ENCODE measurements at places on chromosomes 11 and 22.

DNA sequence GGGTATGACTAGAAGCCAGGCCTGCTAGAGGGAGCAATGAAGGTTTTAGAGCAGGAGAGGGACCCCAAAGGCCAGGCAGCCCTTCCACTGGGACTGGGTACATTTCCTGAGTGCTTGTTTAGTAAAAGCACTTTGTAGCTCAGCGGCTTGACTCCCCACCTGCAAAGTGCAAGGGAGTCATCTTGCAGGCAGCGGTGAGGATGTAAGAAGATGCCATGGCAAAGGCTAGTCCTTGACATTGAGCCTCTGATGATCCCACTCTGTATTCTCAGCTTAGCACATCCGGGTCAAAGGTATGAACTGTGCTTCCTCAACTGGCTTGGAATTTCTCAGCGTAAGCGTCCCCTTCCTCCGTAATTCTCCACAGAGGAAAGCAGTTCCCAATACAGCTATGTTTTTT is 3.1 kb upstream of the UBE2L3 start:
- DNase-seq: no peak

DNA sequence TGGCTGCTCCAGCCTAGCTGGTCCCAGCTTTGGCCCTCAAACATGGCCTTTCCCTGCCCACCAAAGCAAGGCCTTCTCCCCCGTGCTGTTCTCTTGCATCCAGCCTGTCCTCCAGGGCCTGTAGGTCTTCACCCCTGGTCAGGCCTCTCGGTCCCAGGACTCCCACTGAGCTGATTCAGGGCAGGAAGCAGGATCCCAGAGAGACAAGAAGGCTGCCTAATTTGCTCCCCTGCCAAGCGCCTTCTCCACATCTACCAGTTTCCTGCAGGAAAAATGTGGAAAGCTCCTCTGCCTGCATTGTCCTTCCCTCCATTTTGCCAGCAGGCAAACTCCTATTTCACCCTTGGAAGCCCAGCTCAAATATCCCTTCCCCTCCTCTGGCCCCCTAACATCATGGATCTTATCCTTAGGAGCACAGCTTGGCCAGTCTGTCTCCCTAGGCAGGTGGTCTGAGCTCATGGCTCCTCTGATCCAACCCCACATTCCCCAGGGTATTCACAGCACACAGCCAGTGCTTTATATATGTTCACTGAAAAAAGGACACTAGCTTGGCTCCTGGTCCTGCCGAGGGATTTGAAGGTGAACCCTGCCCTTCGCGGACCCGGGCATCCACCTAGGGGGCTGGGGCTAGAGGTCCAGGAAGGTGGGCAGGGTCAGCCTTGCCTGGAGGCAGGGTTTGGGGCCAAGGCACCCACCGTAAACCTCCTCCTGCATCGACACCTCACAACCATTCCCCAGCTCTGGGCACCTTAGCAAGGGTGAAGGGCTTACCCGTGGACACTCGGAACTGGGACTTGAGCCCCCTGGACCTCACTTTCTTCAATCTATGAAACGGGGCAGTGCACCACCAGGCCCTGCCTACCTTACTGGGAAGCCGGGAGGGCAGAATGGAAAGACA is 968 bp downstream of the RHBDD3 start:
- DNase-seq: peak; percentile 14

- peak; percentile 51 for DNase-seq
Observed at GRCh38 chr22:42648368-42649245, 585 bp downstream of the CYB5R3 start.

DNA sequence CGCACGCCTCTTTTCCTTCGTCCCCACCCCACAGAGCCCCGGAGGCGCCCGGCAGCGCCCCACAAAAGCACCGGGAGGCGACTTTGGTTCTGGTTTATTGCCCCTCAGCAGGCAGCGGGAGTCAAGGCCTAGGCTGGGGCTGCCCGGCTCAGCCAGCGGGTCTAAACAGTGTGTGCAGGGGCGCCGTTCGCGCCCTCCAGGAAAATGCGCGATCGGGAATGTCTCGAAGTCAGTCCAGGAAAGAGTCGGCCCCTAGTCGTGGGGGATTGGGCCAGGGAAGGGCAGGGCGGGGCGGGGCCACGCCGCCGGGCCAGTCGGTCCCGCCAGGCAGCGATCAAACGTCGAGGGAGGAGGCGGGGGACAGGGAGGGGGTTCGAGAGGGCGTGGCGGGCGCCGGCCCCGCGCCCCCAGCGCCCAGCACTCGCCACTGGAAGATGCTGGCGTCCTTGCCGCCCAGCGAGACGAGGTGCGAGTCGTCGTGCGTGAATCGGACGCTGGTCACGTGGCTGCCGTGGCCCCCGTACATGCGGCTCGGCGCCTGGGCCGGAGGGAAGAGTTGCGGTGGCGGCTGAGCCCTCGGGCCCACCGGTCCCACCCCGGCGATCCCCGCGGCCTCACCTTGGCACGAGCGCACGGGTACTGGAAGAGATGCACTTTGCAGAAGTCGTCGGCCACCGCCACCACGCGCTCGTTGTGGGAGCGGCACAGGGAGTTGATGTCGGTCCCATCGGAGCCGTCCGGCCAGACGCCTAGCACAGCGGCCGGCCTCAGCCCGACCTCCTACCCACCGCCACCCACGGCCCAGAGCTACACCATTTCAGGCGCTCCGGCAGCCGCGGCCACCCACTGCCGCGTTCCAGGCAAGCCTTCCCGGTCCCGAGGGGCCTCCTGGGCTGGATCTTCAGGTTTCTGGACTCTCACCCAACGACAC is 741 bp upstream of the MTA2 start:
- DNase-seq: peak; percentile 69

- no peak for DNase-seq
Observed at GRCh38 chr11:104098132-104098531, 61.7 kb downstream of the DDI1 start.

GRCh38 chr11:85697747-85698146 is 11.8 kb upstream of the CCDC89 start:
- no peak for DNase-seq

- no peak for DNase-seq
Observed at GRCh38 chr11:77205467-77206263, 77.6 kb downstream of the MYO7A start.

- DNase-seq: peak; percentile 20
Observed at GRCh38 chr11:3914805-3915204, 59.3 kb downstream of the STIM1 start.

DNA sequence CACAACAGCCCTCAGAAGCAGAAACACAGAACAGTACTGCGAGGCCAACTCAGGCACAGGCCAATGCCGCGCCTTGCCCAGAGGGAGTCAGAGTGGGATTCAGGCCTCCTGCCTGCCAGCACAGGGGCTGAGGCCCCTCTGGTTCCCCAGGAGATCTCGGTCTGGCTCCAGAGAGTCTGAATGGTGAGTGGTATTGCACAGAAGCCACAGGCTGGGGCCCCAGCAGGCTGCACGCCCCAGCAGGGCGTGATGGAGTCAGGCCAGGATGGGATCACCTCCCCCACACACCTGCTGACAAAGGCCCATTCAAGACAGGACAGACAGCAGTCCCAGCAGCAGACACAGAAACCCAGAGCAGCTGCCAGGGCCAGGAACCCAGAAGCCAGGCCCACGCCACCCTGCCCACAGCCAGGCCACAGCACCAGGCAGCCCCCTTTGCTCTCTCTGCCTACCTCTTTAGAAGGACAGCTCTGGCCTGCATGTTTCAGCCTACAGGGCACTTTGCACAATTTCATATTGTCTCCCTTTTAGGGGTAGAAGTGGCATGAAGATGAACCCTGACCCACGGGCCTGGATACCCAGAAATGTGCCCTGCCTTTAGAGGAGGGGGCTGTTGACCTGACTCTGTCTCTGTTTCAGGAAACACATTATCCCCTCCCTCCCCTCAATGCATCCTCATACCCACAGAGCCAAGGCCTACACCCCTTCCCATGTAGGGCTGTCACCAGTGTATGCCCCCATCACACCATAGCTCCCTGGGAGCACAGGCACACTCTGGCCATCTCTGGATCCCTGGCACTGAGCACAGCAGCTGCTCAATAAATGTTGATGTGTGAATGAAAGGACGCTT is 6.1 kb downstream of the FXYD6 start:
- no peak for DNase-seq

DNA sequence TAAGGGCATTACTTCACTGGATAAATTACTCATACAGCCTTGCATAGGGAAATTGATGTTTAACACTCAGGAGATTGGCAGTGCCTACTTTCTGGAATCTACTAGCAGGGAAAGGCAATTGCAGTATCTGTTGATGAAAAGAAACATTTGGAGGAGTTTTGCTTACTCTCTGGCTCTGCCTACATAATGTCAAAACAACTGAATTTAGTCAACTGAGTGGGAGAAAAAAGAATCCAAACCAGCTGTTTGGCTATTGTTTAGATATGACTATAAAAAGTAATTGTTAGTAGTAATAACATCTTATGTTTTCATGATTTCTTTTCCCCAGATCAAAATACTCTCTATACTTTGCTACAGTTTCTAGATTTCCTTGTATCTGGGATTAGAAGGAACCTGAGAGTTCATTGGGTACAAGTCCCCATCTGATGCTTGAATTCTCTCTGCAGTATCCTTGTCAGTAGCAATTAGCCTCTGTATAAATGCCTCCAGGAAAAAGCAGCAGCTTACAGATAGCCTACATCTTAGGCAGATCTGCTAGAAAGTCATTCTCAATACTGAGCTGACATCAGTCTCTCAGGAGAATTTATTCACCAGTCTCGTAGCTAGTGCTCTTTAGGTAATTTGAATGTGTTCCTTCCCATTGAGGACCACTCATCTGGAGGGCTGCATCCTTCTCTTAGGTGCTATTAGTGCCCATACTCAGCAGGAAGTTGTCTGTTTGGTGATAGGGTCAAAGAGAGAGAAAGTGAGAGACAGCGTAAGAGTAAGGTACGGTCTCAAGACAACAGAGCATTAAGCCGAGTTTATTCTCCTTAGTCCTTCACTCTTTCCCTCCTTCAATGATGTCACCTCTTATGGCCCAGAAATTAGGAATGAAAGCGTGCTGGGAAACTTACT is 185.9 kb upstream of the CCDC90B start:
- no peak for DNase-seq

DNA sequence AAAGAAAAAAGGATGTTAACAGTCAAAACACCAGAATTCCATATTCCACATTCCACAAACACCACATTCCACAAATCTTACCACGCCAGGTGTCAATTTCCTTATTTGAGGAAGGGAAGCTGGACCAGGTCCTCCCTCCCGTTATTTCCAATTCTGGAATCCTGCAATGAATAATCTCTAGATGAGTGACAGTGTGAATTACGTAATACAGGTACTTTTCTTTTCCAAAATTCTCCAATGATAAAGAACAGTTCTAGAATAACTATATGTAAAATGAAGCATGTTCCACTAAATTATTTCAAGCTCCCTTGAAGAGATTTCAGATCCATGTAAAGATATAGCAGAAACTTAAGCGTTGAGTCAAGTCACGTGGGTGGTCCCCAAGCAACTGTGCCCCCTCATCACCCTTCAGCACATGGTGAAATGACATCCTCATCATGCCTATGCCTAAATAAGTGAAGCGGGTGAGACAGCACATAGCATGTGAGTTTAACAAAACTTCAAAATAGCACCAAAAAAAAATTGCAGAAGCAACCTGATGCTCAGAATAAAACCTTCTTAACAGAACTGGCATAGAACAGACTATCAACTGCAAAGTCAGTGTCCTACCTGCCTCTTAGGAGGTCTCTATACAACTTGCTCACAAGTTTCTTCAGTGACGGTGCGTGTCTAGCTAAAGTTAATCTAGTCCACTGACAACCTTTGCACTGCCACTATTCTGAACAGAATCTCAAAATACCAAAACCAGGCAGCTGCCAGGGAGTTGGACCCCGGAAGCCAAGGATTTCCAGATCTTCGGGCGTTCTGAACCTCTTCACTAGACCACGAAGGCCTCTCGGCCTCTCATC is 876 bp downstream of the NFRKB start:
- DNase-seq: peak; percentile 12

GRCh38 chr22:20463324-20464095 is 25.9 kb upstream of the SCARF2 start:
- DNase-seq: peak; percentile 23

GRCh38 chr11:69558519-69558941 is 77.1 kb downstream of the LINC01488 start:
- DNase-seq: no peak

DNA sequence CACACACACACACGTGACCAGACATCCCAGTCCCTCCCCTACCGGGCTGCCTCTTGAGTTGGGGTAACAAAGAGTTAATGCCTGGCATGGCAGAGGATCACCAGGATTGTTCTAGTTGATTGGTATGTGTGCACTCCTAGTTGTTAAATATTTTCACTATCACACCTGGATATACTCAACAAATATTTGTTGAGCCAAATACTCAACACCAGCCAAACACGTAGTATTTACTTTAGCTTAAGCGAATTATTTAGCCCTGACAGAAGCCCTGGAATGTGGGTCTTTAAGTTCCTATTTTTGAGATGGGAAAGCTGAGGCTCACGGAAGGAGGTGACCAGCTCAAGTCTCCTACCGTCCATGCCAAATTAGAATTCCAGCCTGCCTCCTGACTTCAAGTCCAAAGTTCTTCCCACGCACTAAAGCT is 10.5 kb downstream of the CD3E start:
- no peak for DNase-seq

GRCh38 chr11:117916956-117917355 is 12.2 kb downstream of the TMPRSS13 start:
- DNase-seq: no peak

DNA sequence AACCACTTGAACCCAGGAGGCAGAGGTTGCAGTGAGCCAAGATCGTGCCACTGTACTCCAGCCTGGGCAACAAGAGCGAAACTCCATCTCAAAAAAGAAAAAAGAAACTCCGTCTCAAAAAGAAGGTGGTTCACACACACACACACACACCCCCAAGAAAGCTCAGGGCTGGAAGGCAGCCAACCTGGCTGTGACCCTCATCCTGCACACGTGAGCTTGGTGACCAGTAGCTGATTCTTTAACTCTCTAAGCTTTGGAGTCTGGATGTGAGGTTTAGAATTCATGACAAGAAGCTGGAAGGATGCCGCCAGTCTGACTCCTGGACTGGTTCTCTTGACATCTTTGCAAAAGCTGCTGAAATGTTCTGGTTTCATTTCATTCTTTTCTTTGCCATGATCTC is 1.9 kb upstream of the RNH1 start:
- no peak for DNase-seq

DNA sequence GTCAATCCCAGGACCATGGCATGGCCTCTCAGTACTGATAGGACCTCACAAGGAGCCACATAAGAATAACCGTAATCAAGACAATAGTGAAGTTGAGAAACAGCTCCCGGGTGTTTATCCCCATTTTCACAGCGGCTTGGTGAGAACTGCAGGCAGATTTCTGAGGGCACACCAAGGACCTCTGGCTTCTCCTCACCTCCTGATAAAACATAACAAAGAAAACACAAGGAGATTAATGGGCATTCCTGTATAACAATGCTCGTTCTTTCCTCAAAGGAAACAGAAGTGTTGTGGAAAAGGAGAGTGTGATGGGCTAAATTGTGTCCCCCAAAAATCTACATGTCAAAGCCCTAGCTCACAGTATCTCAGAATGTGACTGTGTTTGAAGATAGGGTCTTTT is 4.0 kb downstream of the SLN start:
- no peak for DNase-seq
